Small intestine (tissue), 16 donors: ENCODE measurements at places on chromosomes 7 and 10. TPM values are rescaled to one million over a fixed set of nuclear protein-coding genes. Genes with fewer than 3 reads are reported as not detected.

GIMAP1 gene
- 4.3 TPM for polyA plus RNA-seq

LIPF gene
- polyA plus RNA-seq: 4.5 TPM

PROSER2 gene
- polyA plus RNA-seq: 1.7 TPM

SNCG gene
- 2.4 TPM for polyA plus RNA-seq

C10orf53 gene
- not detected for polyA plus RNA-seq

TMEM273 gene
- 19.9 TPM for polyA plus RNA-seq

ADCY1 gene
- under 0.01 TPM for polyA plus RNA-seq

UBTD1 gene
- 2.6 TPM for polyA plus RNA-seq

SLIT1 gene
- polyA plus RNA-seq: 0.40 TPM

NANOS1 gene
- not detected for polyA plus RNA-seq
